ENCODE measurements at places on chromosomes 2 and 18.

- no peak for ATAC-seq
Measured at GRCh38 chr18:35121038-35121437, 79.8 kb downstream of the MAPRE2 start.

DNA sequence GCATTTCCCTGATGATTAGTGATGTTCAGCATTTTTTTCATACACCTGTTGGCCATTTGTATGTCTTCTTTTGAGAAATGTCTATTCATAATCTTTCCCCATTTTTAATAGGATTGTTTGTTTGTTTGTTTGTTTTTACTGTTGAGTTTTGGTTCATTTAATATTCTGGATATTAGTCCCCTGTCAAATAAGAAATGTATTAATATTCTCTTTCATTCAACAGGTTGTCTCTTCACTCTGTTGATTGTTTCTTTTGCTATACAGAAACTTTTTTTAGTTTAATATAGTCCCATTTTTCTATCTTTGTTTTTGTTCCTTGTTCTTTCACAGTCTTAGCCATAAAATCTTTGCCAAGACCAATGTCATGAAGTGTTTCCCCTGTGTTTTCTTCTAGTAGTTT is 22.1 kb downstream of the ACVR1C start:
- no peak for ATAC-seq

GRCh38 chr2:29010946-29011345 is 29.8 kb downstream of the TOGARAM2 start:
- peak; percentile 45 for ATAC-seq

DNA sequence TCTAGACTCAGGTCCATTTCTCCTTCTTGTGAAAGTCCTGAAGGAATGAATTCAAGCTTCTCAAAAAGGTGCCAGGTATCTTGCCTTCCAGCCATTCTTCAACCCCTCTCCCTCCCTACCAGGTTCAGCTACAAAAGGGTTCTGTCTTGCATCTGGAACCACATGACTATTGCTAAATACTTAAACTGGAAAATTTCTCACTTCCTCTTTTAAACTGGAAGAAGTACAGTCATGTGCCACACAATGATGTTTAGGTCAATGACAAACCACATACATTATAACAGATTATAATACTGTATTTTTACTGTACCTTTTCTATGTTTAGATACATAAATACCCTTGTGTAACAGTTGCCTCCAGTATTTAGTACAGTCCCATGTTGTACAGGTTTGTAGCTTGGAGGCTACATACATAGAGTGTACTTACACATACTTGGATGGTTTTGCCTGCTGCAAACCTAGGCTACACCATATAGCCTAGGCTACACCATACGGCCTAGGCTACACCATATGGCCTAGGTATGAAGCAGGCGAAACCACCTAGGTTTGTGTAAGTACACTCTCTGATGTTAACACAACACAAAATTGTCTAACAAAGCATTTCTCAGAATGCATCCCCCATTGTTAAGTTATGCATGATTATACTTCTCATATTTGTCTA is 142.0 kb upstream of the DNMT3A start:
- ATAC-seq = peak; percentile 79
